Stimulated activated CD8-positive, alpha-beta memory T cell treated with anti-CD3 and anti-CD28 coated beads, Interleukin-15, amount 100 ng/mL, for 1 hour (primary cell): ENCODE measurements at places on chromosomes 13 and 19.

- DNase-seq, result no peak
Measured at GRCh38 chr13:74557870-74558269, 423.7 kb upstream of the KLF12 start.

- DNase-seq, result no peak
Measured at GRCh38 chr13:44275381-44275780, 98.2 kb upstream of the SERP2 start.

GRCh38 chr19:28941833-28942232 lies 271.1 kb downstream of the UQCRFS1 start:
- DNase-seq, result no peak

- DNase-seq, result no peak
Measured at GRCh38 chr13:49733181-49733951, 42.1 kb upstream of the EBPL start.

GRCh38 chr13:53151336-53152056 lies 122.9 kb downstream of the OLFM4 start:
- peak; percentile 1 for DNase-seq

GRCh38 chr19:58352760-58353671 lies at the start of gene A1BG:
A1BG (minus strand) TSS chr19:58353492; CDS start chr19:58353437, 55 bp downstream.
- no peak for DNase-seq

DNA sequence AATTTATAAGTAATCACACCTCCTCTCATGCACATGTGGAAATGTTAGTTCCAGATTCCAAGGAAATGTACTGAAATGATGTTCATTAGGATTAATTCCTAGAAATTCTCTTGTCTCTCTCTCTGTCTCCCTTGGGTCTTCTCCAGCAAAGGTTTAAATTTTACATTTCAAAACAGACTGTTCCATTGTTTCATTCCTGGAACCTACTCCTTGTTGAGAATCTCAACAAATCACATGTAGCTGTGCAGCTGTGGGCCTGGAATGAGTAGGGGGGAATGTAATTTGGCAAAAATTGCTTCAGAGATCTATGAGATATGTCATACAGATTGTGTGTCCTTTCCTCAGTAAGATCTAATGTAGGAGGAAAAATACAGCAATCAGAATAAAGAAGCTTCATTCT lies 46.2 kb upstream of the RFXAP start:
- no peak for DNase-seq

- DNase-seq, result no peak
Measured at GRCh38 chr13:72788831-72789230, 6.9 kb downstream of the PIBF1 start.

- DNase-seq, result no peak
Measured at GRCh38 chr19:35742121-35742724, at the start of gene IGFLR1. IGFLR1 (minus strand) TSS chr19:35742452; CDS start chr19:35741180, 1,272 bp downstream.

DNA sequence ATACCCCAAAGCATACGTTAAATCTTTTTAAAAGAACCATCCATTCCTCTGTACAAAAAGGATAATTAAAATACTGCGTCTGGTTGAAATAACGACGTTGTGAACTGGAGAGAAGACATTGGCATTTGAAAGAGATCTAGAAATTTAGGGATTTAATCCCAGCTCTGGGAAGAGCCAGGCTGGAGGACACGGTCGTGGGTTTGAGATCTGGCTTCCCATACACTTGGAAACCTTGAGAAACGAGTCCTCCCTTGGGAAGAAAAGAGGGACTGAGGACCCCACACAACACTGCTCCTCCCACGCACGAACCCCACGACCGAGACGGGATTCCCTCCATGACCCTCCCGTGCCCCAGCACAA lies 625 bp downstream of the ZNF709 start:
- no peak for DNase-seq

- no peak for DNase-seq
Measured at GRCh38 chr19:7638802-7639465, 2.0 kb downstream of the STXBP2 start.

DNA sequence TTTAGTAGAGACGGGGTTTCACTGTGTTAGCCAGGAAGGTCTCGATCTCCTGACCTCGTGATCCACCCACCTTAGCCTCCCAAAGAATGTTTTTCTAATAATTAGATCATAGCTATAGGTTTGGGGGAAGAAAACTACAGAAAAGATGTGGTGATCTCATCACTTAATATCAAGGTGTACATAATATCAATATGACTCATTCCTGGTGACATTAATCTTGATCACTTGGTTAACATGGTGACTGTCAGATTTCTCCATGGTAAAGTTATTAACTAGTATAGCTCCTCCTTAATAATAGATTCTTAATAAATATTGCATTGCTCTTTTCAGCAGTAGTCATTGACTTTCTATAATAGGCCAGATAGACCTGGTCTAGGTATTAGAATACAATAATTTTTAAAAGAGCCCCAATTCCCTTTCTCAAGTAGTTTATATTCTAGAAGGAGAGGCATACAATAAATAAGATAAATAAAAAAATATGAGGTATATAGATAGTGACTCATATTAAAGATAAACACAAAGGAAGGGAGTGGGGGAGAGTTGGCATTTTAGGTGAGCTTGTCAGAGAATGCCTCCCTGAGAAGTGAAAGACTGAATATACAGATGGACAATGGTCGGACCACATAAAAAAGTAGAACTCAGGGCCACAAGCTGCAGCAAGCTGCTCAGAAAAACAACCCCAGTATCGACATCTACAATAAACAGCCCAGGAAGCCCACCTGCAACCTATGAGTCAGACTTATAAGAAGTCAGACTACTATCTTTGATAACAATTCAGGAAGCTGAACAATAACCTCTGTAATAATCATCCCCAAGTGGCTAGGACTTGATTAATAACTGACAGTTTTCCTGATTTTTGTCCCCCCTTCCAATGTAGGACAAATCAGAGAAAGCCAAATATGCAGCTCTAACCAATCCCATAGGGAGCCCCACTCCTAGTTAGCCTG lies 210.8 kb downstream of the RFC3 start:
- no peak for DNase-seq

GRCh38 chr13:102870677-102871415 lies 25.0 kb downstream of the ERCC5 start:
- no peak for DNase-seq

DNA sequence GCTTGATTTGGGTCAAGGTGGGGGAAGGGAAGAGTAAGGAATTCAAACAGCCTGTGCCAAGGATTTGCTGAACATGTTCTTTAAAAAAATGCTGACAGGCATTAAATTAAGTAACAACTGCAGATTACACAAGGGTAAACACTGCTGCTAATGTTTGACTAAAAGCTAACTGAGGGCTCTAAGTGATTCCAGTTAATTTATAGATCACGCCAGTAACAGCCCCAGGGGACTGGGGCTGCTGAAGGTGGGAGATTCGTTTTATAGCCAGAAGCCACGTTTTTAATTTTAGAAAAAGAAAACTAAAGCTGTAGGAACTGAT lies 321.7 kb downstream of the DLEU7 start:
- DNase-seq, result no peak
